ENCODE measurements at places on chromosomes 6 and 20. TPM values are rescaled to one million over a fixed set of nuclear protein-coding genes. Genes with fewer than 3 reads are reported as not detected.

Gene COL10A1
- 0.39 TPM for total RNA-seq

Gene PPP1R14C
- total RNA-seq = 7.4 TPM

Gene SAMD5
- total RNA-seq = 0.85 TPM

Gene MYLK4
- 0.43 TPM for total RNA-seq

Gene PCK1
- not detected for total RNA-seq

Gene LPA
- not detected for total RNA-seq

Gene MEI4
- total RNA-seq = not detected

Gene IYD
- not detected for total RNA-seq

Gene EDN1
- 24.9 TPM for total RNA-seq

Gene HCK
- total RNA-seq = not detected

Gene EMILIN3
- not detected for total RNA-seq

Gene FARS2
- total RNA-seq = 22.9 TPM

Gene ERVFRD-1
- not detected for total RNA-seq

Gene BPIFB2
- not detected for total RNA-seq

Gene CAPN11
- not detected for total RNA-seq

Gene PPARD
- total RNA-seq = 17.1 TPM

Gene NKX2-4
- not detected for total RNA-seq

Gene ETV7
- total RNA-seq = 0.59 TPM

Gene MDFI
- total RNA-seq = 0.33 TPM

Gene IL17A
- not detected for total RNA-seq

Gene ZSCAN23
- total RNA-seq = 4.7 TPM

Data from smooth muscle cell of the pulmonary artery (primary cell).